ENCODE measurements at places on chromosomes 3 and 15.

GRCh38 chr3:116920826-116921610 is 211.4 kb downstream of the TUSC7 start:
- DNase-seq: no peak

DNA sequence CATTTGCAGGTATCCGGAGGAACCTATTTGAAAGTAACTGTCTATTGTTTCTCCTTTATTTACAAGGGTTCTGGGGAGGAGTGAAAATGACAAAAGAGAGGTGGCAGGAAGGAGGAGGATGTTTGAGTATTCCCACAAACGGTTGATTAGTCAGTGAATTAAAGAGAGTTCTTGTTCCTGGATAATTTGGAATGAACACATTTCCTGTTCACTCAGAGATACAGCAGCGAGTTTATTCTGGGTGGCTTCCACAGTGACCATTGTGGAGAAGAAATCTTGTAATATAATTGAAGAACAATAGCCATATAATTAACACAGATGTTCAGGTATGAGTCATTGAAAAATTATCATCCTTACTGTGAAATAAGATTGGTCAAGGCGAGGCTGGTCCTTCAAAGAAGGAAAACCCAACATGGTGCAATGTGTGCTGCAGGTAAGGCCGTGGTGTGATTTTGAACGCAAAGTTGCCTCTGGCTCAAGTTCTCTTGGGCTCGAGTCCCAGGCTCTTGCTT is 77.3 kb downstream of the NFKBIZ start:
- DNase-seq: no peak

DNA sequence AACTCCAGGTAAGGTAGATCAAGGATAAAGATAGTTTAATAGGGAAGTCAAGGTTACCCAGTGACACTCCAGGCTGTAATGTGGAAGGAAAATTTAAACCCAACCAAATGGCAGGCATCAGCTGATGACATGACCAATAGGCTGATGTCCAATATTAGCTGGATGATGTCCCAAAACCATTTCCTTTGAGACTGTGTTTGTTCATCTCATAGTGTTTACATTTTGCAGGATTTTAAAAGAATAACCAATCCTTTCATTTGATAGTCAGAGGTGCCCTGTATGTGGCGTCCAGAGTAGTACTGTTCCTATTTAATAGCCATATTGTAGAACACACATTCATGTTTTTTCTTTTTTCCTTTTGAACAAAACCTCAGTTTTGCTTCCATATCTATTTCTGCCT is 23.3 kb upstream of the TMEM158 start:
- DNase-seq: no peak

DNA sequence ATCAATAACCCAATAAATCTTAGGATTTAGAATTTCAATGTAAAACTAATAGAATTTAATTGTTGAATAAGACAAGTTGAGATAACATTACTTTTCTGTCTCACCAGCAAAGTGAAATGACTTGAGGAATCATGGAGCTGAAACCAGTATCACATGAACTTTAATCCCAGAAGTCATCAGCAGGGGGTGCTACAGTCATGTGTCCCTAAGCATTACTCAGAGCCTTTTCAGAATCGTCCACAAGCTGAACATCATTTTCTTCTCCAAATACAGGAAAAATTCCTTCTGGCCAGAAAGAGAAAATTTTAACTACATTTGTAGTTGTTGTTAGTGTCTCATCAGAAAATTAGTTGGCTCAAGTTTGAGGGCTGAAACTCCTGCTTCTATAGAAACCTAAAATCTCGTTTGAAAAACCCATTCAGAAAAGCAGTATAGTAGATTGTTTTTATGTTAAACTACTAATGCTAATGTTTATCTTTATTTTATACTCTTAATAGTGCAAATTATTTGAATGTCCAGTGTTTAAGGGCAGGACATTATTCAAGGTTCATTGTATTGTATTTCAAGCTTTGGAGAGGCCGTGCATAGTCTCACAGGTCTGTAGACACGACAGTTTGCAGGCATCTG is 384.1 kb downstream of the PLOD2 start:
- DNase-seq: no peak
